ENCODE measurements at places on chromosomes 11 and 22. TPM values are rescaled to one million over a fixed set of nuclear protein-coding genes. Genes with fewer than 3 reads are reported as not detected.

Gene MS4A6E
- not detected for total RNA-seq

Gene OR52B6
- not detected for total RNA-seq

Gene ZNF280B
- total RNA-seq, result 2.7 TPM

Gene MYEOV
- total RNA-seq, result not detected

Gene OR4D5
- total RNA-seq, result not detected

Gene CHST1
- total RNA-seq, result not detected

Gene APOA4
- total RNA-seq, result not detected

Gene PRG3
- not detected for total RNA-seq

Gene SLC5A4
- not detected for total RNA-seq

Gene VPS11
- 38.3 TPM for total RNA-seq

Gene MS4A12
- total RNA-seq, result not detected

Gene NFRKB
- 42.1 TPM for total RNA-seq

Gene ACTN3
- total RNA-seq, result not detected

Gene WDR74
- 82.3 TPM for total RNA-seq

Gene WBP2NL
- 3.5 TPM for total RNA-seq

Gene UBQLN3
- not detected for total RNA-seq
